HCT116 (cell line): ENCODE measurements at places on chromosomes 12 and 14. TPM values are rescaled to one million over a fixed set of nuclear protein-coding genes. Genes with fewer than 3 reads are reported as not detected.

Gene RASSF9
- total RNA-seq: not detected

Gene ACOT4
- total RNA-seq: not detected

Gene RERGL
- not detected for total RNA-seq

Gene TUBA1C
- 571 TPM for total RNA-seq

Gene SYNDIG1L
- not detected for total RNA-seq

Gene GPR65
- 0.05 TPM for total RNA-seq

Gene PHETA1
- 10.6 TPM for total RNA-seq

Gene TMEM132C
- not detected for total RNA-seq

Gene CIROP
- total RNA-seq: not detected

Gene NGB
- total RNA-seq: not detected

- no peak overlapping the region for H3K4me3 ChIP-seq
- peak; percentile 51 for DNase-seq
- H3K4me1 ChIP-seq: peaks cover 80% of the 10 kb centered on the region
- no peak overlapping the region for H3K27ac ChIP-seq
- no peaks in the 10 kb centered on the region for H3K27me3 ChIP-seq
These were observed 58.1 kb downstream of the PLEKHG3 start for GRCh38 chr14:64762044-64763034.

DNA sequence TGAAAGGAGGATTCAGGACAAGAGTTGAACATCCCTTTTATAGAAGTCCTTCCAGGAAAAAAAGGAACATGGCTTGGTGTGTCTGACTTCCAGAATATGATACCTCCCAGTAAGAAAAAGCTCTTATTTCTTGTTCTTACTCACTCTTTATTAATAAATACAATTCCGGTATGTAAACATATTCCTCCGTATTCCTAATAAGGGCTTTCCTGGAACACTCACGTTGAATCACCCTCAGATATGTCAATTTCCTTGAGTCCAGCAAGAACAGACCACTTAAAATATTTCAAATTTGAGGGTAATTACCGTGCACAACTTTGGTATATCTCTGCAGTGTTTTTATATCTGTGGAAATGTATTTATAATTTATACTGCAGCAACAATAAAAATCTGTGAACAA lies 385.6 kb downstream of the SYT1 start:
- no peak overlapping the region for H3K4me3 ChIP-seq
- DNase-seq: no peak
- no peaks in the 10 kb centered on the region for H3K36me3 ChIP-seq
- no peaks in the 10 kb centered on the region for H3K4me1 ChIP-seq
- H3K27ac ChIP-seq: no peak overlapping the region

GRCh38 chr14:86796221-86797074 lies 1196.5 kb downstream of the GALC start:
- no peak for DNase-seq
- no peaks in the 10 kb centered on the region for H3K4me1 ChIP-seq
- H3K36me3 ChIP-seq: no peaks in the 10 kb centered on the region
- no peaks in the 10 kb centered on the region for H3K27me3 ChIP-seq
- no peak overlapping the region for H3K4me3 ChIP-seq

- no peaks in the 10 kb centered on the region for H3K27me3 ChIP-seq
- H3K4me1 ChIP-seq: no peaks in the 10 kb centered on the region
- no peak for DNase-seq
- no peak overlapping the region for H3K27ac ChIP-seq
- H3K4me3 ChIP-seq: no peak overlapping the region
These were observed 6.5 kb upstream of the TMEM119 start for GRCh38 chr12:108604208-108604941.

DNA sequence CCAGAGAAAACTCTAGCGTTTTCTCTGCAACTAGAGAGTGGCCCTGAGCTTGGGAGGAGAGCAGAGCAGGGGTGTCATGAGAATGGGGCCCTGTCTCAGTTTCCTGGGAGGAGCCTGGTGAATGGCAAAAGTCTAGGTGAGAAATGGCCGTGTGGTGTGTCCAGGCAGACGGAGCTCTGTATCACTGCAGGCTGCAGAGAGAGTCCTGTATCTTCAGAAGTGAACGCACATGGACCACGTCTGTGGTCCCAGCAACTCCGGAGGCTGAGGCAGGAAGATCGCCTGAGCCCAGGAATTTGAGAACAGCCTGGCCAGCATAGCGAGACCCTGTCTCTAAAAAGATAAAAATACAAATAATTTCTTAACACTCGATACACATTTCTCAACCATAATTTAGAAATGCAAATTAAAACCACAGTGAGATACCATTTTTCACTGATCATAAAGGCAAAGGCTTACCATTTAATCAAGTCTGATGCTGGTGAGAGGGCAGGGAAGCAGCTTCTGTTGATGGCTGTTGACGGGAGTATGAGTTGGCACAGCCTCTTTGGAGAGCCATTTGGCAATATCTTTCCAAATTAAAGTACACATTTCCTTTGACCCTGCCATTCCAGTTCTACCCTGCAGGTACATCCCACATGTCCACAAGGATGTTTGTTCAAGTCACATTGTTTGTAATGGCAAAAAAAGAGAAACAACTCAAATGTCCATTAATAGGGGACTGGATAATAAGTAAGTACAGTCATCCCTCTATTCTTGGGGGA lies 51.0 kb downstream of the NFKBIA start:
- DNase-seq: no peak
- no peaks in the 10 kb centered on the region for H3K27me3 ChIP-seq
- no peak overlapping the region for H3K27ac ChIP-seq
- H3K36me3 ChIP-seq: no peaks in the 10 kb centered on the region

DNA sequence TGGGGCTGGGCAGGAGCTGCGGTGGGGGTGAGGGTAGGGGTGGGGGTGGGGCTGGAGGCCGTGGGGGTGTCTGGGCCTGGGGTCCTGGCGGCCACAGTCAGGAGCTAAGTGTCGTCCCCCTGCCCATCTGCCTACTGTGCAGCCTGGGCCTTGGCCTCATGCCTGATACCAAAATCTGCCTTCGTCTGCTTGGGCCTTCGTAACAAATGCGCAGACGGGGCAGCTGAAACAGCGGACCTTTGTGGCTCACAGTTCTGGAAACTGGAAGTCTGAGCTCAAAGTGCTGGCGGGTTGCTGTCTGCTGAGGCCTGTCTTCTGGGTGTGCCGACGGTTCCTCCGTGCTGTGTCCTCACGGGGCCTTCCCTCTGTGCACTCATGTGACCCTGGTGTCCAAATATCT lies 61.7 kb downstream of the KIF26A start:
- H3K27me3 ChIP-seq: peaks cover 3% of the 10 kb centered on the region; the same call in 1 of the 2 replicates
- H3K4me1 ChIP-seq: no peaks in the 10 kb centered on the region
- no peak for DNase-seq
- H3K4me3 ChIP-seq: no peak overlapping the region
- no peaks in the 10 kb centered on the region for H3K36me3 ChIP-seq

GRCh38 chr14:28344381-28344780 lies 422.2 kb upstream of the FOXG1 start:
- no peak for DNase-seq
- no peaks in the 10 kb centered on the region for H3K27me3 ChIP-seq
- no peaks in the 10 kb centered on the region for H3K4me1 ChIP-seq
- H3K27ac ChIP-seq: no peak overlapping the region

- no peaks in the 10 kb centered on the region for H3K27me3 ChIP-seq
- no peaks in the 10 kb centered on the region for H3K4me1 ChIP-seq
- H3K4me3 ChIP-seq: no peak overlapping the region
- no peaks in the 10 kb centered on the region for H3K36me3 ChIP-seq
- no peak for DNase-seq
- H3K27ac ChIP-seq: no peak overlapping the region
These were observed 13.1 kb downstream of the APPL2 start for GRCh38 chr12:105222726-105223351.

- no peaks in the 10 kb centered on the region for H3K4me1 ChIP-seq
- H3K27ac ChIP-seq: no peak overlapping the region
- DNase-seq: no peak
These were observed 10.5 kb downstream of the TMEM106C start for GRCh38 chr12:47973870-47974269.

- H3K36me3 ChIP-seq: no peaks in the 10 kb centered on the region
- no peaks in the 10 kb centered on the region for H3K27me3 ChIP-seq
- no peak for DNase-seq
- peak overlapping the region; percentile 86 for H3K4me3 ChIP-seq
- peak overlapping the region; percentile 66 for H3K27ac ChIP-seq
These were observed 1.2 kb downstream of the GNPNAT1 start for GRCh38 chr14:52790011-52790755.

GRCh38 chr12:51870504-51870903 lies 17.4 kb upstream of the ANKRD33 start:
- H3K27ac ChIP-seq: no peak overlapping the region
- DNase-seq: no peak
- no peak overlapping the region for H3K4me3 ChIP-seq
- H3K36me3 ChIP-seq: no peaks in the 10 kb centered on the region

DNA sequence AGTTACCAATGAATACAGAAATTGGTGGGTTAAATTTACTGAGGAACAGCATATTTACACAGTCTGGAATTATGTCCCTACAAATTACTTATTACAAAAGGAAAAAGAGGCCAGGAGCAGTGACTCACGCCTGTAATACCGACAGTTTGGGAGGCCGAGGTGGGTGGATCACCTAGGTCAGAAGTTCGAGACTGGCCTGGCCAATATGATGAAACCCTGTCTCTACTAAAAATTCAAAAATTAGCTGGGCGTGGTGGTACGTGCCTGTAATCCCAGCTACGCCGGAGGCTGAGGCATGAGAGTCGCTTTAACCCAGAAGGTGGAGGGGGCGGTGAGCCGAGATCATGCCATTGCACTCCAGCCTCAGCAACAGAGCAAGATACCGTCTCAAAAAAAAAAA lies 52.6 kb downstream of the HECTD1 start:
- H3K27ac ChIP-seq: peak overlapping the region; percentile 41
- H3K36me3 ChIP-seq: no peaks in the 10 kb centered on the region; the same call in 1 of the 2 replicates
- H3K4me3 ChIP-seq: no peak overlapping the region
- DNase-seq: peak; percentile 34

DNA sequence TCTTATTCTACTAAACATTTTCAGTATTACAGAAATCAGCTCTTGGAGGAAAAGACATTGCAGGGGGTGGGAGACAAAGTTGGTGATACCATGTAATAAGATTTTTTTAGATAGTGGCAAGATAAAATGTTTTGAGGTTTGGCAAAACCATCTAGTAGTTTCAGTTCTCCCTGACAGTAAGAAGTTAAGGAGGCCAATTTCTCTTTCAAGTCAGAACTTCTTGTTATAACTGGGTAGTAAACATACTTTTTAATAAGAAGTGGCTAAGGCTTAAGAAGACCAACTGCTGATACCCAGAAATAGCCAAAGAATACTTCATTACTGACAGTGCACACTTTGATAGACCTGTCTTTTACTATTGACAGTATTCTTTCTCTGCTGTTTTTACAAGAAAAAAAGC lies 452.3 kb downstream of the DIO2 start:
- H3K4me3 ChIP-seq: no peak overlapping the region
- H3K4me1 ChIP-seq: no peaks in the 10 kb centered on the region
- no peaks in the 10 kb centered on the region for H3K27me3 ChIP-seq
- no peak overlapping the region for H3K27ac ChIP-seq
- no peak for DNase-seq
